Activated CD4-positive, alpha-beta T cell treated with anti-CD3 and anti-CD28 coated beads, Interleukin-2, amount 50 U/mL, for 16 hours (primary cell): ENCODE measurements at places on chromosomes 4 and X.

GRCh38 chr4:169295822-169296221 is 25.1 kb upstream of the SH3RF1 start:
- no peak for DNase-seq

GRCh38 chr4:109327641-109328040 is 25.2 kb upstream of the COL25A1 start:
- DNase-seq, result no peak

DNA sequence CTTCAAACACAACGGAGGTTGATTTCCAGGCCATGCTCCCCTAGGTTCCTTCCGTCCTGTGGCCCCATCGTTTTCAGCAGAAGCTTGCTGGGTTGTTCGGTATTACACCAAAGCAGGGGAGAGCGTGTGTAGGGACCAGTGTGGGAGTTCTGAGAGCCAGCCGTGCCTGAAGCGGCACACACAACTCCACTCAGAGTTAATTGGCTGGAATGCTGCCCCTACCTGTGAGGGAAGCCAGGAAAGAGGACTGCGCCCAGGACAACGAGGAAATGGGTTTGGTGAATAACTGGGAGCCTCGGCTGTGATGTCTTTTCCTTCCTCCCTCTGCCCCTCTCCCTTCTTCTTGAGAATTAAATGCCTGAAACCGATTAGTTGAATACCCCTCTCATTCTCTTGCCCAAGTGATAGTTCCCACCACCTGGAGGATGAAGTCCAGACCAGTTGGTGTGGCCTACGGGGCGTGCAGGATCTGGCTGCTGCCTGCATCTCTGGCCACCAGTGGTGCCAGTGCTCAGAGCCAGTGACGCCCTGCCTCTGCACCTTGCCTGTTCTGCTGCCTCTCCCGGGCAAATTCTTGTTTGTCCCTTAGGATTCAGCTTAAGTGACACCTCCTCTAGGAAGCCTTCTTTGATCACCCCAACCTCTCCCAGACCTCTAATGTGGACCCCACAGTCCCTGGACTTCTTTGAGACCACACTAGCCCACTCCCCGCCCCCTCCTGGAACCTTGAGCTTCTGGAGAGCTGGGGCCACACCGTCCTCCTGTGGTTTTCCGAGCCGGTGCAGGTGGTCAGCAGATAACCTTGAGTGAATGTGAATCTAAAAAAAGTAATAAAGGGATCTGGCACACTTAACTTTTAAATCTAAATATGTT is 33.6 kb downstream of the TBC1D14 start:
- DNase-seq, result no peak

DNA sequence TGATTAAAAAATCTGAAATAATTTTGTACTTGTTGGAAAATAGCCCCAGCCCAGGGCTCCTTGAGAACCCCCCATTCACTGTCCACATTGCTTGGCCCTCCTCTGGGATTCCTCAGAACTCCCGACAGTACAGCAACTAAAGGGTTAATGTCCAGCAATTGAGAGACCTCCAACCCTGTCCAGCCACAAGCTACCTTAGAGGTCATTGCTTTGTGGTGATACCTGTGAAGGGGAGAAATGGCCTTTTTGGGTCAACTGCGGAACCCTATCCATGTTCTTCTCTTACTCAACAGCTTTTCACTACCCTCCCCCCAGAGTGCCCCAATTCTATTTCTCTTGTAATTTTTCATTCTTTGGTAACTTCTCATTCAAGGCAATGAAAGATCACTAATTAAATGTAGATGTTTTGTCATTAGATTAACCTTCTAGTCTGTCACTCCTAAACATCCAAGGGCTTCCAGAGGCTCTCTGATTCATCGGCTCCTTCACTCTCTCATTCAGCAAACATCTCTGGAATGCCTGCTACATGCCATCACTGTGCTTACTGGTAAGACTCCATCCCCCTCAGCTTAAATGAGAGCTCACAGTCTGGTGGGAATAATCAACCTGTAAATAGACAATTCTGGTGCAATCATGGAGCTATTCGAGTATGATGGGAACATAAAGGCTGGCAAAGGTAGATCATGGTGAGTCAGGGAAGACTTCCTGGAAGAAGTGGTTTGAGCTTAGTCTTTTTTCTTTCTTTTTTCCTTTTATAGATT is 241.4 kb upstream of the PGRMC2 start:
- DNase-seq, result no peak

DNA sequence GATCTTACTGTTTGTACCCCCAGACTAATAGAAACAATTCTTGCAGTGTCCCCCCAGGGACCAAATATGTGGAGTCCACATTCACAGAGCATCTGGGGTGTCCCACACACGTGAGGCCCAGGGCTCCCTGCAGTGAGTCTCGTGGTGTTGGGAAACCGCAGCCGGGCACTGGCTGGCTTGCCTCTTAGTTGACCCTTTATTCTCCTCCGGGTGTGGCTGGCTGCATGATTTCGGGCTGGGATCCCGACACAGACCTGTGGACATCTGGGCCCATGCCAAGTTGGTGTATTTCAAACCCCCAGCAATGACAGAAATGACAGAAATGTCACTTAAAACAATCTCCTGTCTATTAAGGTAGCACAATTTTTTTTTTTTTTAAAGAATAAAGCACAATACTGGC is 15.6 kb upstream of the CLDN24 start:
- DNase-seq, result no peak

GRCh38 chr4:25031077-25031621 is 403 bp upstream of the LGI2 start:
- DNase-seq, result no peak

GRCh38 chrX:88397551-88397950 is 349.5 kb upstream of the CPXCR1 start:
- DNase-seq, result no peak
